ENCODE measurements at places on chromosomes 12 and 14. TPM values are rescaled to one million over a fixed set of nuclear protein-coding genes. Genes with fewer than 3 reads are reported as not detected.

DNA sequence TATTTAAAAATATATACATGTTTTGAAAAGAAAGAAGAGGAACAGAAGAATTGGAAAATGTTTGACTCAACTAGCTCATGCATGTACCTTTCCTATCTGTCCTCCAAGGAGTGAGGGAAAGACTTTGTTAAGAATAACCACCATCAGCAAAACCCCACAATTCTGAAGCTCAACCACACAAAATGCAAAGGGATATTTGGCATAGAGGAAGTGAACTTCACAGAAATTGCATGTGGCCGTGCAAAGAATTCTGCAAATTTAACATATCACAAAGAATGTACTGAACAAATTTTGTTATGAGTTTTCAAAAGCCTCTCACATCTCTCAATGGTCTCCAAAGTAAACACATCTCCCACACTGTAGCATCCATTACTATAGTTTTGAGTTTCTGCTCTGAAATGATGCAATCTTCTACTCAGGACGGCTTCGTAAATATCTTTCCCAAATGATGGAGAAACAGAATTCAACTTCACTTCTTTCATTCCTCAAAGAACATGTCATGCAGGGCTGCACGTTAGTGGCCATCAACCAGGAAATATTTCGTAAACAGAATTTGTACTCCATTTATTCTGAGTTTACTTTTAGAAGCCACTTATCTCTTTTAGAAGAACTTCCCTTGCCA, 17.6 kb downstream of the DUSP6 start:
- peaks cover 4% of the 10 kb centered on the region for H3K4me1 ChIP-seq
- no peaks in the 10 kb centered on the region for H3K27me3 ChIP-seq
- DNase-seq = no peak
- no peak overlapping the region for H3K27ac ChIP-seq

DNA sequence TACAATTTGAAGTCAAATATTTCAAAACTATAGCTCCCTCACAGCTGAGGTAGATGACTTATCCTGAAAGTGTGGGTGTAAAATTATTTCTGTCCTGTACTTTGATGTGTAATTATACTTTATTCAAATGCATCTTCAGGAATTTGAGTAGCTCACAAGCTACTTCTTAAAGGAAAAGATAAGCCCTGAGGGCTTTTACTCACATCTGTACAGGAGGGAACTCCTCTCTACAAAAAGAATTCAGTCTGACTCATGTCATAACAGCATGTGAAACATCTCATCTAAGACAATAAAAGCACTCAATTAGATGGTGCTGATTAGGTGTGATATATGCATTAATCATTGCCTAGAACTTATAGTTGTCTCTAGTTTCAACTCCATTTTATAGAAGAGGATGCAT, 452.0 kb downstream of the PRKD1 start:
- DNase-seq = no peak
- H3K36me3 ChIP-seq = no peaks in the 10 kb centered on the region
- no peaks in the 10 kb centered on the region for H3K4me1 ChIP-seq
- no peak overlapping the region for H3K4me3 ChIP-seq

GRCh38 chr12:90940872-90941499, 14.0 kb downstream of the CCER1 start:
- no peak overlapping the region for H3K4me3 ChIP-seq
- H3K4me1 ChIP-seq = no peaks in the 10 kb centered on the region

- H3K4me1 ChIP-seq = no peaks in the 10 kb centered on the region
- no peaks in the 10 kb centered on the region for H3K36me3 ChIP-seq
Observed at GRCh38 chr12:103687253-103687652, 100.2 kb downstream of the STAB2 start.

DNA sequence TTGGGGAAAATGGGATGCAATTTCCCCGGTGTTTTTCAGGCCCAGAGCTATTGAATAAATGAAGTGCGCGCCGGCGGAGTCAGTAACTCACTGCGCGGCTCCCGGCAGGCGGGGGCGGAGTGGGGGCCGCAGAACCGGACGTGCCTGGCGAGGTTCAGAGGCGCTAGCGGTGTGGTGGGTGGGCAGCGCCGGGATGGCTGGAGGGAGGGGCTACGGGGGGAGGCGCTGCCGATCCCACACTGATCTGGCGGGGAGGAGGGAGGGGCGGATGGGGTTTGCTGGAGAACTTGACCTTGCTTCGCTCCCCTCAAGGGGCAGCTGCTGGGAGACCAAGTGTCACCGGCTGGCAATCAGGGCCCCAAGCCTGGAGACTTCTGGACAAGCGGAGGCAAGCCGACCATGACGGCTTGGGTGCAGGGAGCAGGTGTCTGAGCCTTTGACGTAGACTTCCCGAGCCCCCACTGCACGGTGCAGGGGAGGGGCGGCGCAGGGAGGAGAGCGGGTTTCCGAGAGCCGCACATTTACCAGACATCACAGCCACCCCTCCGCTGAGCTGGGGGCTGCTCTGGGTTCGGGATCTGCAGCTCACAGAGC, 174.1 kb upstream of the RTL1 start:
- DNase-seq = no peak
- no peaks in the 10 kb centered on the region for H3K36me3 ChIP-seq
- no peak overlapping the region for H3K4me3 ChIP-seq

Gene DCN
- 543 TPM for total RNA-seq

Gene TSPAN19
- not detected for total RNA-seq

Gene BATF
- 28.1 TPM for total RNA-seq

All from Peyer's patch (tissue), 4 donors.